Subcutaneous adipose tissue (tissue), 4 donors: ENCODE measurements at places on chromosomes 3 and 15. TPM values are rescaled to one million over a fixed set of nuclear protein-coding genes. Genes with fewer than 3 reads are reported as not detected.

Gene CCR4
- total RNA-seq, result 1.0 TPM

Gene MAGEL2
- total RNA-seq, result not detected

Gene C3orf22
- total RNA-seq, result not detected

Gene PLCH1
- total RNA-seq, result not detected

Gene GP5
- total RNA-seq, result not detected

Gene ADAMTS7
- 4.6 TPM for total RNA-seq

Gene TNFAIP8L3
- 8.0 TPM for total RNA-seq

Gene NR2F2
- 21.5 TPM for total RNA-seq

Gene CP
- 61.9 TPM for total RNA-seq

Gene IMPG2
- 0.22 TPM for total RNA-seq

Gene CYP1A1
- total RNA-seq, result 2.4 TPM

Gene SLC28A2
- not detected for total RNA-seq

Gene SLC28A1
- not detected for total RNA-seq

Gene SLC9C1
- 0.17 TPM for total RNA-seq

Gene LYZL4
- total RNA-seq, result not detected

Gene SLC51A
- not detected for total RNA-seq
